CD4-positive, alpha-beta T cell treated with Interleukin-6 at 100 ng/mL for 8 hours (primary cell): ENCODE measurements at places on chromosomes 5 and 9.

DNA sequence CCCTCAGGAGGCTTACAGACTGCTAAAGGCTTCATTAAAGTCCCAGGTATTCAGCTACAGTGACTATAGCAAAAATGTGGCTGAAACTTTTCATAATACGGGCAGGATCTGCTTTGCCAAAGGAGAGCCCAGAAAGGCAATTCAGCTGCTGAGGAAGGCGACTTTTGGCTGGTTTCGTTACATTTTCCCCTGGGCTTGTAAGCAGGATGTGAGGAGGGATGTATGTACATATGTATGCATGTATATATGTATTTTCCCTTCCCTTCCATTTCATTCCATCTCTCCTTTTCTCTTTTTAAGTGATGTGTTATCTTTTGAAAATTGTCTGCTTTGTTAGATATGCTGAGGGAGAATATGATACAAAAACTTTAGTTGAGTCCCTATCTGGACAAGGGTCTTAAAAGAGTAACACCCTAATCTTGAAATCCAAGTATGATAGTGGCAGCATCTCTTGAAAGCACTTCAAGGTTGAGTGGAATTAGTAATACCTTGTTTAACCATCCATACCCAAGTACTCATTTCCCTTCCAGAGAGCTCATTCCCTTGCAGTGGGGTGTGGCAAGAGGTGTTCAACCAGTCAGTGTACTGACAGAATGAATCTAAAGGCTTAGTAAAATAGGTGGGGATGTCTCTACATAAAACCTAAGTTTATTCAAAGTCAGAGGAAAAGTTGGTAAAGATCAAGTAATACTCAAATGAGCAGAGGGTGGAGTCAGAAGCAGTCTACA lies 28.7 kb downstream of the RAD1 start:
- DNase-seq, result no peak

DNA sequence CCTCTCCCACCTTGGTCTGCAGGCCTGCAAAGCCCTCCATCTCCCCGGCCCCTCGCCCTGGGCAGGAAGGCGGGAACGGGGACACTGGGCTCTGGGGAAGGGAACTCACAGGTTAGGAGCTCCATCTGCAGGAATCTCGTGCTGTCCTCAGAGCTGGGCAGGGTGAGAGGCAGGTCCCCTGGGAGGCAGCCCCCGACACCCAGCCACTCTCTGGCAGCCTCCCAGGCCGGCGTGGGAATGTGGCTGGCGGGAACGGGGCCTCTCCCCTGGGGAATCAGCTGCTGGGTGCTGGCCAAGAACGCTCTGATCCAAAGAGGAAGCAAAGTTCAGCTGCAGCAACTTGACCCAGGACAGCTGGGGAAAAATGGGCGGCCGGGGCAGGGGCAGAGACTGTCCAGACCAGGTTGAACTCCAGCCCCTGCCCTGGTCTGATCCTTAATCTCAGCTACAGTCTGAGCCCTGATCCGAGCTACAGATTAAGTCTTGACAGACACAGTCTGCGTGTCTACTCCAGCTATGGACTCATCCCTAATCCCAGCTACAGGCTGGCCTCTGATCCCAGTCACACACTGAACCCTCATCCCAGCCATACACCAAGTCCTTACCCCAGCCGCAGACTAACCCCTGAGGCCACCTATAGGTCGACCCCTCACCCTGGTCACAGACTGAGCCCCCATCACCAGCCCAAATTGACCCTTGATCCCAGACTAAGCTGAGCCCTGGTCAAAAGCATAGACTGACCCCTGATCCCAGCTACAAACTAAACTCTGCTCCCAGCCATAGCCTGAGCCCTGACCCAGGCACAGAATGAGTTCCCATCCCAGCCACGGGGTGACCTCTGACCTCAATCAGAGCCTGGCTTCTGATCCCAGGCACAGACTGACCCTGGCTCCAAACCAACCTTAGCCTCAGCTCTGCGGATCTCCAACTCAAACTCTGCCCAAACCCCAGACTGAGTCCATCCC lies 37.3 kb upstream of the EGFL7 start:
- no peak for DNase-seq

DNA sequence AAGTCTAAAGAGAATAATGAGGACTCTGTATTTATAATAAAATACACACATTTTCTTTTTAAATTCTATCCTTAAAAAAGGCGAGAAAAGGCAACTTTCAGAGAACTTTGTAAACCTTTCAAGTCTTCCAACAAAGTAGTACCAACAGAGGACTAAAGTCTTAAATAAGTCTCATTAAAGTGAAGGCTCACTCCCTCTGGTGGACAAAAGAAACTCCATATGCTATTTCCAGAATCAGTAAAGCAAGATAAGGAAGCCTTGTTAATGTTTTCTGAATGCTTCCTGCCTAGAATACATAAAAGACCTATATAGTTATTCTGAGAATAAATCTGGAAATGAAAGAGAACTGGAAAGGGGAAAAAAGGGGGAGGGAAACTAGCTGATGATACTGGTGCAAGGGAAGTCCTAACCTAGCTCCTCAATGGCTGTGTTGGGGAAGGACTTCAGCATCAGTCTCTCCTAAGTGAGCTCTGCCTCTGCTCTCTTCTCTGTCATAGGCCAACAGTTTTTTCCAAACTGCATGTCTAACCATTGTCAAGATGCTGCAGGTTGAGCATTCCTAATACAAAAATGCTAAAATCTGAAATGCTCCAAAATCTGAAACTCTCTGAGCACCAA lies 7.2 kb downstream of the HMGCS1 start:
- DNase-seq, result peak; percentile 53

DNA sequence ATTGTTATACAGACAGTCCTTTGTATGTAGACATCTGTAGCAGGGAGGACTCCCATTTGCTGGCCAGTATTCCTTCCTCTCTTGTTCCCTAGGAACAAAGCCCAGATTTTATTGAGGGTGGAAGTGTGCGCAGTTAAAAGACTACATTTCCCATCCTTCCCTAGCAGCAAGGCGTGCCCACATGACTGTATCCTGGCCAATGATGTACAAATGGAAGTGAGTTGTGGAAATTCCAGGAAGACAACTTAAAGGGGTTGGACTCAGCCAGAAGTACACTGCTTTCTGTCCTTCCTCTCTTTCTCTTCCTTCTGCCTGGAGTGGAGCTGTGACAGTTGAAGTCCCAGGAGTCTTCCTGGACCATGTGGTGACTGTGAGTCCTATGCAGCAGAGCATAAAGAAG lies 89.0 kb downstream of the HRH2 start:
- no peak for DNase-seq

DNA sequence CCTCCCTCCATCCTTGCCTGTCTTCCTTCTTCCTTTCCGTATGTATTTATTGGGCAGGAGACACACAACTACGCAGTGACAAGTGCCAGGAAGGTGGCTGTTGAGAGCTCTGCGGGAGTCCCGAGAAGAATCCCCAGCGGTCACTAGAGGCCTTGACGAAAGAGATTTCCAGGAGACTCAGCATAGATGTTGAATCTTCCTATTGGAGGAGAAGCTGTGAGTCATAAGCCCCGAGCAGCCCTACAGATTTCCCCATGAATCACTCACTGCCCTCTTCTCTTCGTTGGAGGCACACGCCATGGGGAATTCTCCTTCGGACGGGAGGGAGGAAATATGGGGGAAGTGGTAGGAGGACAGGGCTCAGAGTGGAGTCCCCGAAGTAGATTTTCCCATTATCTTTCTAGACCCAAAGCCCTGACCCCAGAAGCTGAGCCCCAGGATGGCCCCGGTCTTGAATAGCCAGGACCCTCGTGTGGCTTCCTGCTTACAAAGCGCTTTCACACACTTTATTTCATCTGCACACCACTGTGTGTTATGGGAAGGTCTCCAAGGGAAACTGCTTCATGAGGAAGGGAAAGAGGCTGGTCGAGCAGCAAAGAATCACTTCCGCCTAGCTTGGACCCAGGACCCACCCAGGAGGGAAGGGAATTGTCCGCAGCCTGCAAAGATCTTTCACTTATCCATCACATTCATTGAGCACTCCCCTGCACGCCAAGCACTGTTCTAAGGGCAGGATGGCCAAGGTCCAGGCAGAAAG lies 12.7 kb downstream of the DUSP1 start:
- no peak for DNase-seq

DNA sequence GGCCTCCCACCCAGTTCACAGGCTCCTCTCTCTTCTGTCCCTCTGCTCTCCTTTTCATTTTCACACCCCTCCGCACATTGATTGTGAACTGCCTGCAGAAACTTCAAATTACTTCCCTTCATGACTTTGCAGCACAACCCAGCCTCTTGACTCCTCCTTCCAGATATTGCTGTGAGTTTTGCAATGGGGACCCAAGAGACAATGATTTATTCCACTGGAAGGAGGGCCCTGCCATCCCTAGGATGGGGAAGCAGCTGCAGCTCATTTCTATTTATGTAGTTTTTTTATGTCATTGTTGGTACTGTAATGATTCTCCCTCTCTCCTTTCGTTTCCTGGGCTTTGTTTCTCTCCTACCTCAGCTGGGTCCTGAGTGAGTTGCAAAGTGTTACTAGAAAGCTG lies 364.9 kb downstream of the ICE1 start:
- no peak for DNase-seq

GRCh38 chr5:31941151-31941755 lies 232.9 kb downstream of the GOLPH3 start:
- DNase-seq, result no peak

GRCh38 chr5:146825033-146825432 lies 53.5 kb downstream of the PPP2R2B start:
- no peak for DNase-seq

DNA sequence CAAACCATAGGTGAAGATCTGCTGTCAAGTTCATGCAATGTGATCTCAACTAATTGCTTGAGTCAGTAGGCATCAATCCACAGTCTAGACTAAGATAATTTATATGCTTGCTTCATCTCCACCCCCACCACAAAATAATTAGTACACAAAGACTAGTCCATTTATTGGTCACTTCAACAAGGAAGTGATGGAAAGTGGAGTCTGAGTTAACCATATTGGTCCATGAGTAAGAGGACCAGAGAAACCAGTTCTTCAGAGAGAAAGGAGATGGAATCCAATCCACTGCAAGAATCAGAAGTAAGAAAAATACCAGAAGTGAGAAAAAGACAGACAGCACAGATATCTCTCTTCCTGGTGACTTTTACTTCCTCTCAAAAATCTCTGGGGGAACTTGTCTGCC lies 366.5 kb downstream of the CHSY3 start:
- no peak for DNase-seq

DNA sequence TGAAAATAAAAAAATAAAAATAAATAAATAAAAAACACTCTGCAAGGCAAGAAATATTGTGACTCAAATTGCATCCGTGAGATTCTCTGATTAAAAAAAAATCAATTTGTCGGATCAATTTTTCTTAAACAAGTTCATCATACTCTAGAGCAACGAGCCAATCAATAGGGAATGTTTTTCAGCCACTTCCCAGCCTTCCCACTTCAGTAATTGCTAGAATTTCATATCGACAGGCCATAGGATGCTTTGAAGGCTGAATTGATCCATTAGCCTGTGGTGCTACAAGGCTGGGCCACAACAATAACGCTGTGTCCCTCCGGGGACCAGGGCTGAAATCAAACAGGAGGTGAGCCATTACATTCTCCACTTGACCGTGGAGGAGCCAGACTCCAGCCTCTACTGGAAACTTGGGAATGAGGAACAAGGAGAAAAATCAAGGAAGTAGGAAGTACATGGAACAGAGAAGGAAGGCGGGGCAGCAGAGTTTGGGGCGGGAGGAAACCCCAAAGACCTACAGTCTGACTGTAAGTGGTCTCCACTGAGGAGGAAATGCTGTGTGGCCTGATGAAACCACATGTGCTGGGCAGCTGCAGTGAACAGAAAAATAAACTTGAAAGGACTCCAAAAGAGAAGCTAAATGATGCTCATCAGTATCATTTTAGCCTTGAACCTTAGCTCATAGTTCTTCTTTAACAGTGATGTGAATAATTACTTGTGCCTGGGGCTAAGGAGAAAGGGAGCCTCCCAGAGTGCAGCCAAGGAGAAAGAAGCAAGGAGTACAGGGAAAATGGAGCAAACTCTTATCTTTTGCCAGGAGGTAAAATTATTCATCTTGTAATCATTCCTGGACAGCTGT lies 308.6 kb downstream of the TLE1 start:
- DNase-seq, result no peak

DNA sequence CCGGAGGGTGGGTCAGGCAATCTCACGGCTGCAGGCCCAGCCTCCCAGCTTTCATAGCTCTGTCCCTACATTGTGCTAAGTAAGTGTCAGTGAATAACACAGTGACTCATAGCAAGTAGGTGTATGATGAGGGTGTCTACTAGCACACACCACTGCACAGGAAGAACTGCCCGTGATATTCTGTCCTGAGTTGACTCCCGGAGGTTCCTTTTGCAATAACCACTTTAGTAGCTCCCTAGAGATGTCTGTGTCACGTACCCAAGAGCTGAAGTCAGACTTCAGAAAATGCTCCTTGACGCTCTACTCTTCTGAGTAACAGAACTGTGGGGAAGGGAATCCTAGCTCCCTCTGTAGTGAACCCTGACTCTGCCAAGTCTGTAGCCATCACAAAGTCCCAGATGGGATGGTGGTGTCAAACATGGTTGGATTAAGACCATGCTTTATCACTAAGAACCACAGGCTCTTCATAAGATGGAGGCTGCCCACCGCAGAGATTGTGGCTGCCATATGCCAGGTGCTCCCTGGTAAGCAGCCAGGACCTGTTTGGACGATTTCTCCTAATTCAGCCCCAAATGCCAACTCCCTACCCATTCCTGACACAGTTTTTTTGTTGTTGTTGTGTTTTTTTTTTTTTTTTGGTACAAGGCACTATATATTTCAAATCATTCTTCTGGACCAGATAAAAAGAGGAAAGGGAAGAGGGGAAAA lies 352.6 kb upstream of the PANK3 start:
- no peak for DNase-seq

- DNase-seq, result no peak
Measured at GRCh38 chr5:103408408-103408807, 149.8 kb downstream of the MACIR start.

GRCh38 chr5:6715758-6716628 lies 2.8 kb downstream of the TENT4A start:
- peak; percentile 58 for DNase-seq

GRCh38 chr5:112329419-112330090 lies 89.5 kb downstream of the EPB41L4A start:
- no peak for DNase-seq
